ENCODE measurements at places on chromosomes 2 and 18. TPM values are rescaled to one million over a fixed set of nuclear protein-coding genes. Genes with fewer than 3 reads are reported as not detected.

The CREB1 gene
- 48.3 TPM for total RNA-seq

The SERPINB2 gene
- total RNA-seq: not detected

The FSIP2 gene
- 1.7 TPM for total RNA-seq

The AFF3 gene
- 113 TPM for total RNA-seq

The ATL2 gene
- total RNA-seq: 30.5 TPM

The NT5DC4 gene
- total RNA-seq: not detected

The IL1R2 gene
- total RNA-seq: not detected

The SERPINB4 gene
- not detected for total RNA-seq

The UNC80 gene
- total RNA-seq: not detected

All from chondrocyte (in vitro differentiated cells).